CD4-positive, alpha-beta T cell treated with Interleukin-4 for 4 hours (primary cell): ENCODE measurements at places on chromosomes 7 and 10.

- DNase-seq: no peak
Measured at GRCh38 chr10:20668985-20669384, 228.1 kb downstream of the NEBL start.

- DNase-seq: no peak
Measured at GRCh38 chr7:103396471-103396870, 49.0 kb downstream of the PSMC2 start.

GRCh38 chr10:58698777-58699356 is 186.2 kb downstream of the BICC1 start:
- DNase-seq: no peak

DNA sequence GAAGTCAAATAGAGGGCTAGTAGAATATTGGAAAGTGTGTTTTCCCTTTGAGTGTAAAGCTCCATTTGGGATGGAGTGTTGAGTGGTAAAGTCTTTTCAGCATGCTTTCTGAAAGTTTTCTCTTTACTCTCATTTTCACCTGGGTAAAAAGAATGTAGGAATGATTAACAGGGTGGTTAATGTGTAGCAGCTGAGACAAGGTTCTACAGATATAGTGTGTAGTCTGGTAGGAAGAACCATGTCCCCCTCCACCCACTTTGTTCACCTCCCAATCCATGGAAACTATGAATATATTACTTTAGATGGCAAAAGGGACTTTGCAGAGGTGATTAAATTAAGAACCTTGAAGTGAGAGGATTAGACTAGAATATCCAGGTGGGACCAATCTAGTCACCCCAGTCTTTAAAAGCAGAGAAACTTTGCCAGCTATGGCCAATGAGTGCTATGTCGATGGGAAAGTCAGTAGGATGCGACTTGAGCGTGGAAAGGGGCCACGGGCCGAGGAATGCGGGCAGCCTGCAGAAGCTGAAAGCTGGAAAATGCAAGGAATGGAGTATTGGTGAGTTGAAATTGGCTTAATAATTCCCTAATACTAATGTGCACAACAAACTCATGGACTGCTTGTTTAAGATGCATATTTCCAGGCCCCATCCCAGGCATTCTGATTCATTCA is 166.3 kb upstream of the AHR start:
- no peak for DNase-seq

DNA sequence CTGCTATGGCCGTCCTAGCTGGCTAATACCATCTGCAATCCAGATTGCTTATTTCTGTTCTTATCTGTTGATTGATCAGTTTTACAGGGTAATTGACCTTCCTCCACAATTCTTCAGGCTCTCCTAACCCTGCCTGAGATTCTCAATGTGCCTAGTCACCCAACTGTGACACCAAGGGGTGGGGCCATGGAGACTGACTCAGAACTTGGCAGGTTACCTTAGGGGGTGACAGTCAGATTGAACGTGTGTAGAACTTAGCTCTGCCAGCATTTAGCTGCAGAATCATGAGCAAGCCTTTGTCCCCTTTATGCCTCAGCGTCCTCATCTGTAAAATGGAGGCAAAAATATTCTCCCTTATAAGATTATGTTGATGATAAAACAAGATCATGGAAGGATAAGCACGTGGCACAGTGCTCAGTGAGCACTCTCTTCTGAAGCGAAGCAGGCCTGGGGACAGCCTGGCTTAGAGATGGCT is 19.1 kb upstream of the LEP start:
- DNase-seq: no peak
